NCI-H2029 (cell line): ENCODE measurements at places on chromosomes 7 and 10.

GRCh38 chr7:141533149-141533949, 17.9 kb upstream of the AGK start:
- DNase-seq = peak; percentile 79

GRCh38 chr10:80459047-80459865, 5.1 kb downstream of the TSPAN14 start:
- DNase-seq = no peak

DNA sequence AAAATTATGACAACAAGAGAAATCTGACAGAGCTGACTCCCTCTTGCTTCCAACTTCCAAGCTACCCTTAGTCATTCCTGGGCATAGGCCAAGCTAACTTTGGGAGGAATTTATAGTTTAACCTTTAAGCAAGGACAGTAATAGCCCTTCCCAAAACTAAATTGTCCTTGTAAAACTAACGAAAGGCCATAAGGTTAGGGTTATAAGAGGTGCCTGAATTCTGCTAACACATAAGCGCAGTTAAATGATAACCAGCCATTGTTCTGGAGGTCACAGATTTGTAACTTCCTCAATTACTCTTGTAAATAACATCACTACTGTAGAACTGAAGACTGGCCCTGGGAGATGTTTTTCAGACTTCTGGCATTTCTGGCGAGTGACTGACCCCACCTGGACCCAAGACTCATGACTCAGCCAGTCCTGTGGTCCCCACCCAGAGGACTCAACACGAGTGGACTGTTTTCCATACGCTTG, 481.2 kb downstream of the KCNMA1 start:
- no peak for DNase-seq

- no peak for DNase-seq
Observed at GRCh38 chr7:48154792-48155413, 16.4 kb upstream of the ABCA13 start.

GRCh38 chr7:46791188-46791587, 790.7 kb downstream of the TNS3 start:
- DNase-seq = no peak

DNA sequence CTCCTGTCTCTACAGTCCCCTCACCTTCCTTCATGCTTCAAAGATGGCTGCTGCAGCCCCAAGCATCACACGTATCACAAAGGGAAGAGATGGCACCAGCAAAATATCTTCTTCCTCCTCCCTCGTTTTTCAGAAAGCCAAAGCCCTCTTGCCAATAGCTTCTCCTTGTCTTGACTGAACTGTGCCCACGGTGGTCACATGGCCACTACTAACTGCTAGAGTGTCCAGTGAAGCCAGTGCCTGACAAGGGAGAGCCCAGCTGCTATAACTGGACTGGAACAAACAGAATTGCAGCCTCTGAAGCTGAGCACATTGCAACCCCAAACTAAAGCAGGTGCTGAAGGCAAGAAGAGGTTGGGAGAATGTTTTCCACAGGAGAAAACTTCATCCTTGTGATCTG, 120.8 kb upstream of the RET start:
- DNase-seq = no peak

GRCh38 chr10:131857156-131858117, 43.4 kb upstream of the PPP2R2D start:
- no peak for DNase-seq

GRCh38 chr10:61897671-61898434, 3.6 kb upstream of the ARID5B start:
- no peak for DNase-seq

DNA sequence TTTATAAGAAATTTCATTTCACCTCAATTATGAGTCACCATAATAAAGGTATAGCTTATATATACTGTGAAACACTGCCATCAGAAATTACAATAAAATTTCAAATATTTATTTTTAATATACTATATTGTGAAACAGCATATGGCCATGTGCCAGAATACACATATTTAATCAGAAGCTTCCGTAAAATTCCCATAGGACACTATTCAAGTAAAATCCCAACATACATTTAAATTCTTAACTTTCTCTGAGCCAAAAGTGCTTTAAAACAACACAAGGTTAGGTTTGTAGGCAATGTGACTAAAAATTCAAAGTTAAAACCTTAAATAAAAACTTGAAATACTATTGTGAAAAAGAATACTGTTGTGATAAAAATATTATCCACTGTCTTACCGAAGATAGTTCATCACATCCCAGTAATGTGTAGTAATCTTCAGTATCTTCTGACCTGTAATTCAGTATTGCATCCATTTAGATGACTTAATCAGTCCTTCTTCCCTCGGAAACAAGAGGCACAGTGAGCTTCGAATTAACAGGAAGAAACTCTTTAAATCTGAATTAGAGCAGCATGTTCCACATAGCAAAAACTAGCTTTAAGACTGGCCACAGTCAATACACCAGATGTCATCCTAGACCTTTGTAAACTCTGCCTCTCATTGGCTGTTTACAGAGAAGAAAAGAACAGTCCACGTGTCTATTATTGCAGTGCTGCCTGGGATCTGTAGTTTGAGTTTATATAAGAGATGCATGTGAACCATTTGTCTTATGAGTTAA, at the start of gene DNAJC12:
Gene DNAJC12, minus strand, starts transcription at position 648 of the 774 bp plus-strand sequence. Its CDS starts 177 bp downstream, at position 471.
- DNase-seq = peak; percentile 78

DNA sequence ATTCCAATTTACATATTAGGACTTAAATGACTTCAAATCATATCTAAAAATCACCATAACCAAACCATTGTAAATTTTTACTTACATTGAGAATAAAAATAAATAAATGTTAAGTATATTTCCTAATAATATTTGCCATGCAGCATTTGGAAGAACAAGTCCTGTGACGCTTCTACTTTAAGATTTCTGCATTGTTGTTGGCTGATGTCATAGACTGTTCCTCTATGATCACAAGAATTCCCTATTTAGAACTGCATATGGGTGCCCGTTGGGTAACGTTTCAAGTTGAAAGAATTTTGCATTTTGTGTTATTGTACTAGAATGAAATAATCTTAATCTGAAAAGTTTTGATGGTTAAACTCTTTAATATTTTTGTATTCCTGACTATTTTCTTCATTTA, 5.1 kb upstream of the ITGB1 start:
- no peak for DNase-seq

GRCh38 chr10:103501186-103501585, 7.7 kb downstream of the NEURL1 start:
- no peak for DNase-seq

DNA sequence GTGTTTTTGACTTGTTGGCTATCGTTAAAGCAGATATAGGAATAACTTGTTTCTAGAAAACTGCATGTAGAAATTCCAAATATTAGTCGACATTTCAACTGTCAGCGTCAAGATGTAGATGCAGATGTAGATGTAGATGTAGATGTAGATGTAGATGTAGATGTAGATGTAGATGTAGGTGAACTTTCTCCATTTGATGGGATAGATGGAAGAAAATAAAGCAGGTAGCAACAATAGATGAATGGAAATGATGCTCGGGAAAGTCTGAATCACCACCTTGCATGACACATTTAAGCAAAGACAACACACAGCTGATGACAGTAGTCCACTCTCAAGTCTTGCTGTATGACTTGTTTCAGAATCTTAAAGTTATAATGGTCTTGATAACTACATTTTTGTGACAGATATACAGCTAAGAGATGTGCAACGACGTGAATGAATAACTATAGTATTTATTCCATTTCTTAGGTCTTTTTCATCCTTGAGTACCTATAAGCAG, 53.5 kb downstream of the SND1 start:
- no peak for DNase-seq

DNA sequence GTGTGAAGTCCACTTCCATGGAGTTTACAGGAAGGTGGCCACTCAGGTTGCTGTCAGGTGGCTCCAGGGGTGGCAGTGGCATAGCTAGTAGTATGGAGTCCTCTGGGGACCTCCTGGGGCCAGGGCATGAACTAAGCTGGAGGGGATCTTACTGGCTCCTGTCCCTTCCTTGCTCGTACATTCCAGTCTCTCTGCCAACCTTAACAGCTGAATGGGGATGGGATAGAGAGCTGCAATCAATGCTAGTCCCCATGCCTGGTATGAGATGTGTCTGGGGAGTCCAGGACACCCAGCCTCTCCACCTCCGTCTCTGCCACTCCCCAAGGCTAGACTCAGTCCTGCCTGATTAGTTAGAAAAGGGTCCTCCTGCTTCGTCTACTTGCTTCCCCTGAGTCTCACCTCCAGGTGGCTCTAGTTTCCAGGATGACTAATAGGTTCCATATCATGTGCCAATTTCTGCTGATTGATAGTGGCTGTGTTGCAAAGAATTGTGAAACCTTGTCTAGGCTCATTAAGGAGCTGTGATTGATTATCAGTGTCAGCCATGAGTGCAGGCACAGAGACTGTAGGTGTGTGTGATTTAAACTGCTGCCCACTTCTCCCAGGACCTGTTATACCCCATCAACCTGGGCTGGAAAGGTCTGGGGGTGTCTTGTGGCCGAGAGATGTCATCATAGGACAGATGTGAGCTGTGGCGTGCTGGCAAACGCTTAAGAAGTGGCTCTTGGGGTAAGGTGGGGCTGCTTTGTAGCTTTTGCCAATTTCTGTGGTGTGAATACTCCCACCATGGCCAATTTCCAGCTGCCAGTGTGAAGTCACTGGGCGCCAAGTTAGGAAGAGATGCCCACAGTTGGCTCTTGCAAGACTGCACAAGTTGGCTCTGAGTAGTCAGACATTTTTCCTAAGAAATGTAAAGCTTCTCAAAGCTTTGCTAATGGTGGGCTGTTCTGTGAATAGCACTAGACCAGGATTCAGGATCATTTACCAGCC, 59.8 kb downstream of the COL13A1 start:
- no peak for DNase-seq

DNA sequence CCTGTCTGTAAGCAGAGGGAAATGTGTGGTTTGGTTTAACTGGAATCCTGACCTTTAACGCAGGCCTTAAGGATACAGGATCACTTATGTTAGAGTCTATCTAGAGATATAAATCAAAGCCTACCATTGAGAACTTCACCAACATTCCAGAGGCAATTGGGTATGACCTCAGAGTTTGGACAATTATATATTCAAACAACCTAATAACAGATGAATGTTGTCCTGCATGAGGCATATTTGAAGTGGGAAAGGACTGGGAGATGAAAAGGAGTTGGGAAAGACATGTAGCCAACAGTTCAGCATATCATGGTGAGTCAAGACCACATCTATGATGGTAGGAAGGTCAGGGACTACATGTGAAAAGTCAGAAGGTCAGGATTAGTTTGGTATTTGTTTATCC, 274.2 kb downstream of the DOCK4 start:
- DNase-seq = no peak

GRCh38 chr10:48605786-48606529, 1.1 kb upstream of the ARHGAP22 start:
- DNase-seq = no peak

- no peak for DNase-seq
Observed at GRCh38 chr10:95334805-95335144, 44.0 kb upstream of the PDLIM1 start.

GRCh38 chr10:77628906-77629730, 8.5 kb downstream of the KCNMA1 start:
- DNase-seq = no peak

GRCh38 chr7:105715528-105715927, 134.2 kb upstream of the EFCAB10 start:
- no peak for DNase-seq

GRCh38 chr7:91228927-91229558, 35.2 kb upstream of the FZD1 start:
- DNase-seq = no peak

GRCh38 chr7:41771717-41772116, 68.8 kb upstream of the INHBA start:
- DNase-seq = no peak

DNA sequence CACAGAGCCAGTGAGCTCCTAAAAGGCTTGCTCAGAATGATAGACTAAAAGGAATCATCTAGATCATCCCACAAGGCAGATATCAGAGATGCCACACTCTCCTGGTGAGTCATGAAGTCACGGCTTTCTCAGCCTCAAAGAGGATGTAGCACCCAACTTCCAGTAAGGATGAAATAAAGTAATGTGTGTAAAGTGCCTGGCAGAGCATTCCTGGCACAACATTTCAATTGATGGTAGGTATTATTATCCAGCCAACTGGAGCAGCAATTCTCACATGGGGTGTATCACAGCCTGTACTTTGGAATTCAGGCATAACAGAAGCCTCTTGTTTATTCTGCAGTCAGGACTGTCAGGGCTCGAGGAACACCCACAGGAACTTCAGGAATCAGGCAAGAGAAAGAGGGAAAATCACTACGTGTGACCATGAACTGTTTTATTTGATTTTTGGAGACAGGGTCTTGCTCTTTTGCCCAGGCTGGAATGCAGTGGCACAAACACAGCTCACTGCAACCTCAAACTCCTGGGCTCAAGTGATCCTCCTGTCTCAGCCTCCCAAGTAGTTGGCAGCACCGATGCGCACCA, 5.3 kb upstream of the NAT16 start:
- DNase-seq = no peak

DNA sequence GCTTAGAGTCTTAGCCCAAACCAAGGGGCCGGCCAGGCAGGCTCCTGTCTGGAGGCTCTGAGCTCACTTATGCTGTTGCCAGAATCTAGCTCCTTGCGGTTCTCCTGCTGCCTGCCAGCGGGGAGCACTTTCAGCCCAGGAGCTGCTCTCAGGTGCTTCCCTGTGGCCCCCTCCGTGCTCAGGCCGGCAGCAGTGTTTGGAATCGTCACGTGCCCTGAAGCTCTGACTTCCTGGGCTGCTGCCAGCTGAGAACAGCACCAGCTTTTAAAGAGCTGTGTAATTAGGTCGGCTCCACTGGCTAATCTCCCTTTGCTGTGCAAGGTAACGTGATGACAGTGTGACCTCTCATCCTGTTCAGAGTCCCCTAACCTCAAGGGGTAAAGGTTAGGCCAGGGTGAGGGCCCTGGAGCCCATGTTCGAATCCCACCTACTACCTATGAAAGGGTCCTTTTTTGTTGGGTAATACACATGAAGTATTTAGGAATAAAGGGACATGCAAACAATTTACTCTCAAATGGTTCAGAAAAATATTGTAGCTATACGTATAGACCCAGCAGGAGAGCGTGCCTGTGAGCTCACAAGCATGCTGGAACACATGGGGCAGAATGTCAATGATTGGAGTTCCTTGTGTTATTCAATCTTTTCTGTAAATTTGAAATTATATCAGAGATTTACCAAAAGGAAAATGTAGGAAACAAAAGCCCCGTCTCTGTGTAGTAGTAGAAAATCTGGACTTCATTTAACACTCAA, 16.6 kb downstream of the ZNF862 start:
- DNase-seq = peak; percentile 92

GRCh38 chr7:127759945-127760421, 108.0 kb downstream of the SND1 start:
- DNase-seq = no peak

GRCh38 chr7:146647445-146647844, 530.8 kb downstream of the CNTNAP2 start:
- DNase-seq = no peak

- DNase-seq = no peak
Observed at GRCh38 chr7:26212921-26213718, 11.6 kb downstream of the CBX3 start.

GRCh38 chr10:113303544-113304146, 249.2 kb upstream of the HABP2 start:
- no peak for DNase-seq

DNA sequence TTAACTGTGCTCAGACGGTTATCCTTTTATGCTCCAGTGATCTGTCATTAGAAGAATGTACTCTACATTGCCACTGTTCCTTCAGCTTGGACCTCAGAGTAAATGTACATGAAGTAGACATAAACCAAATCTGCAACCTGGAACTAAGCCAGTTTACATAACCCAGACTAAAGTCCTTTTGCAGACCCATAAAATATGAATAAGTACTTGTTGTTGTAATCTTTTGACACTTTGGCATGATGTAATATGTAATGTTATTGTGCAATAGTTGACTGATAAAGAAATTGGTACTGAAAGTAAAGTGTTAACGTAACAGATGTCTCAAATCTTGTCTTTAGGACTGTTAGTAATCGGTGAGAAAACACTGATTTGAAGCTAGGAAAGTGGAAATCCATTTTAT, 115.8 kb upstream of the SORCS1 start:
- DNase-seq = no peak
